Skin of body (tissue), 3 donors: ENCODE measurements at places on chromosomes 7 and 10. TPM values are rescaled to one million over a fixed set of nuclear protein-coding genes. Genes with fewer than 3 reads are reported as not detected.

EEPD1 gene
- total RNA-seq = 12.2 TPM

ELAPOR2 gene
- 10.9 TPM for total RNA-seq

INPP5F gene
- total RNA-seq = 23.3 TPM

NKX2-3 gene
- total RNA-seq = not detected

SPDYE8 gene
- 0.10 TPM for total RNA-seq

PRLHR gene
- under 0.01 TPM for total RNA-seq

AMPH gene
- total RNA-seq = 3.5 TPM

CYP3A5 gene
- total RNA-seq = 24.9 TPM

FFAR4 gene
- total RNA-seq = 1.6 TPM

KLLN gene
- 0.59 TPM for total RNA-seq

CXCL12 gene
- total RNA-seq = 107 TPM

SLC29A4 gene
- total RNA-seq = 4.9 TPM

NEURL1 gene
- 2.1 TPM for total RNA-seq

CPED1 gene
- 25.8 TPM for total RNA-seq

TAS2R41 gene
- total RNA-seq = not detected

TMEM236 gene
- 0.69 TPM for total RNA-seq
